ENCODE measurements at places on chromosomes 7 and 10.

- no peak for DNase-seq
Observed at GRCh38 chr10:122779924-122780323, 65.7 kb downstream of the CUZD1 start.

DNA sequence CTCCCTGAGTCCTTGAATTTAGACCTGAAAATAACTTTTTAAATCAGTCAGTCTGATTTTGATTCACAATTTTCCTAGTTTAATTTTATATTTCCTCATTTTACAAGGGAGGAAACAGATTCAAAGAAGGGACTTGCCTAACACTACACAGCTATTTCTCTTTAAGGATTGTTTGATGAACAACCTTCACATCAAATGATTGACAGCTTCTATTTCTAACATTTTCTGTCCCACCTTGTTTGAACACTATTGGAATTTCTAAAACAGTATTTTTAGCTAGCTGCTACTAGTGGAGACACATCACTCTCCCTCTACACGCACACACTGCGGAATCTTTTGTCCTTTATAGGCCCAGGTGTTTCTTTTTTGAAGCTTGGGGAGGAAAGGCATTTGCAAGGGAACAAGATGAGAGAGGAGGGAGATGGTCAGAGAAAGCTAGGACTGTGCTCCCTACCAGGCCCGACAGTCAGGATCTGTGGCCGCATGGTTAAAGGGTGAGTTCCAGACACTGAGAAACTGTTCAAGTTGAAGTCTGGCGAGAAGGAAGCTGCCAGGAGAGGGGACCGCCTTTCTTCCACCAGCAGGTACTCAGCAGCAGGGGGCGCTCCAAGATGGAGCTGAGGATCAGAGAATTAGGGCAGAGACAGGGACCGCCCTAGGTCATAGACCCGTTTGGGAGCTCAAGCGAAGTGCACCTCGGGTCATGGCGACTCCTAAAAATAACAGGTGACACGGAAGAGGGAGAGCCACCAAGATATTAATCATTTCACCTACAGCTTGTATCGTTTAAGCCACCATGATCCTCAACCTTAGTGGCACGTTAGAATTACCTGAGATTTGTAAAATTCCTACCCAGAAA, 49.7 kb downstream of the DNAJC12 start:
- no peak for DNase-seq

DNA sequence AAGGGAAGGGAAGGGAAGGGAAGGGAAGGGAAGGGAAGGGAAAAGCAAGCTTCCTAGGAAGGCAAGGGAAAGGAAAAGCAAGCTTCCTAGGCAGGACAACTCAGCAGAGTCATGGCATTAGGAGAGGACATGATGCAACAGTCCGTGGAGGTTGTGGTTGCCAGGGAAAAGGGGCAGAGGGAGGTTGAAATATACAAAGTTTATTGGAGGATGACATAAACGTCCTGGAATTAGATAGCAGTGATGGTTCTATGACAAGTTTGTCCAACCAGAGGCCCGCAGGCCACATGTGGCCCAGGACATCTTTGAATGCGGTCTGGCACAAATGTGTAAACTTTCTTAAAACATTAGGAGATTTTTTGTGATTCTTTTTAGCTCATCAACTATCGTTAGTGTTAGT, 59.8 kb upstream of the OPN4 start:
- DNase-seq: peak; percentile 93

GRCh38 chr10:11279314-11279713, 261.6 kb downstream of the CELF2 start:
- no peak for DNase-seq

- DNase-seq: peak; percentile 31
Observed at GRCh38 chr7:82481499-82482097, 38.0 kb upstream of the CACNA2D1 start.

DNA sequence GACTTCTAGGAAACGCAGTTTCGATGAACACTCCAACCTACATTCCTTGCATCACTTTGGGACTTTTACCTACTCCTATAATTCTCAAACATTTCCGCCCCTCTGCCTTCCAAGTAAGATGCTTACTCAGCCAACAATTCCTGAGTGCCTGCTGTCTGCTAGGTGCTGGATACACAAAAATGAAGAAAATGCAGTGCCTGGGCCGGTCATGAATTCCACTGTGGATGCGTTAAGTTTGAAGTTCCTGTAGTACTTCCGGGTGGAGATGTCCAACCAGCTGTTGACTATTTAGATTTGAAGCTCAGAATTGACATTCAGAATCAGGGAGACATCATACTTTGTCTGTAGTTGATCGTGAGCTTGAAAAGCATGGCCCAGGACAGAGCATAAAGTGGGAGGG, 89.2 kb downstream of the LYZL1 start:
- no peak for DNase-seq

GRCh38 chr10:47021850-47022249, 110.6 kb downstream of the PTPN20 start:
- DNase-seq: no peak

DNA sequence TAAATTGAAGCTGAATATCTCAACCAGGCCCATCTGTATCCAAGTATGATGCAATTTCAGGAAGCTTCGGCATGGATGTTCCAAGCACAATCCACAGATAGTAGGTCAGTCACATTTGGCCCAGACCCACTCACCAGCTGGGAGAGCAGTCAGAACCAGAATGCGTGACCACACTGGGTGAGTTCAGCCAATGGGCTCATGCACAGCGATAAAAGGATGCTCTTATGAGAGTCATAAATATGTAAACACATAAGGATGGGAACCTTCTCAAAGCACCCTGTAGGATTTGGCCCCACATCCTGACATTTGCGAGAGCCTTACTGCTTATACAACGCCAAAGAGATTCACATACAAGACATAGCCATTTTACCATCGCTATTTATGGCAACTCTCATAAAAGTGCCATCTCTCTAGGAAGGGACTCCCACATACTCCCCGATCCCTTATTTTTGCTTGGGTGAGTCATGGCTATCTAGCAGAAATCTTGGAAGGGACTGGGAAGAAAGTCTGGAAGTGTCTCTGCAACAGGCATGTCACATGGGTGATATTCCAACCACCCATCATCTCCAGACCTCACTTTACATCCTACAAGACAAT, 3.0 kb downstream of the AFAP1L2 start:
- no peak for DNase-seq

DNA sequence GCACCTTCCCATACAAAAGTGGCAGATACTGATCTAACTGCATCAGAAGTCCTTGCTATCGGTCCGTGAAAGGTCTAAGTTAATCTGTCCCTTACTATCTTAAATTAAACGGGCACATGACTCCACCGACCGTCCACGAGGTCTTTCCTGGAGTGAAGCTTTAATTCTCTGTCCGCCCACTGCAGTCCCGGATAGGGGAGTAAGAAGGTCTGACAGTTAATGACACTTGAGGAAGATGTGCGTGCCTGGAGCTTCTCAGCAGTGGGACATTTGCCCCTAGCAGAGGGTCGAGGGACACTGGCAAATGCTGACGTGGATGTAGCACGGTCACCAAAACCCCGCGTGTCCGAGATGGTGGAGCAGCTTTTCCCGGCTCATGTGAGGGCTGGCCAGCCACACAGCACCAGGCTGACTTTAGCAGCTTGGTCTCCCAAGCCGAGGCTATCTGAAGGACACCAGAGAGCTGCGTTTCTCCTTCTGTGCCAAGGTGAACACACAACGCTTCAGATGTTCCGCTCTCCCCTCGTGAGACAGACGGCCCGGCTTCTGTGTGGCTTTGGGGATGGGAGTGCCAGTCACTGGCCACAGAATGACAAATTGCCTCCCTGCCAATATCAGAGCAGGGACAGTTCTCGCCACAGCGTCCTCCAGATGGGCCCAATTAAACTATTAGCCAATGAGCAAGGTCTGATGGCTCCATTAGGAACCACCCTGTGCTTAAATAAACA, 86.6 kb downstream of the ADARB2 start:
- DNase-seq: no peak

Measured in H4 (cell line).